ENCODE measurements at places on chromosomes 3 and 15. TPM values are rescaled to one million over a fixed set of nuclear protein-coding genes. Genes with fewer than 3 reads are reported as not detected.

The CAND2 gene
- 3.8 TPM for total RNA-seq

- H3K4me3 ChIP-seq = no peak overlapping the region
- H3K27me3 ChIP-seq = no peaks in the 10 kb centered on the region
- H3K36me3 ChIP-seq = no peaks in the 10 kb centered on the region
- no peak overlapping the region for H3K27ac ChIP-seq
- H3K4me1 ChIP-seq = peaks cover 34% of the 10 kb centered on the region
- peak; percentile 63 for DNase-seq
These were observed 53.9 kb downstream of the TMOD3 start for GRCh38 chr15:51883271-51883837.

GRCh38 chr15:87294854-87295253 lies 961.7 kb downstream of the NTRK3 start:
- DNase-seq = no peak
- H3K4me3 ChIP-seq = no peak overlapping the region
- H3K27ac ChIP-seq = no peak overlapping the region
- H3K36me3 ChIP-seq = no peaks in the 10 kb centered on the region
- H3K4me1 ChIP-seq = no peaks in the 10 kb centered on the region

DNA sequence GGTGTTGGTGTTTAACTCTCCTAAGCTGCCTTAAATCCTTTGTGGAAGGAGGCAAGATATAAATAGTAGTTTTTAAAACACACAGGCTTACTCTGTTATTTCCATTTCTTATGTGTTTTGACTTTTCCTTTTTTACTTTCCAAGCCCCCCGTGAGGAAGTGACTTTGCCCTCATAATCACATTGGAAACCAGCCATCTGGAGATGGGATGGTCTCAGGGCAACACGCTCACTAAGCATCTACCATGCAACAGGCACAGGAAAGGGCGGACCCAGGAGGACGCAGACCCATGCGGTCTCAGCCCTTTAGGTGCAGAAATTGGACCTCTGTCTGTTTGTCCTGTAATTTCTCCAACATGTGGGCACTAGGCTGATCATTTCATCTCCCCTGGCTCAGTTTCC lies 115.7 kb downstream of the PDZRN3 start:
- no peak overlapping the region for H3K27ac ChIP-seq
- H3K36me3 ChIP-seq = no peaks in the 10 kb centered on the region
- peaks cover 8% of the 10 kb centered on the region for H3K4me1 ChIP-seq

GRCh38 chr3:153029350-153029749 lies 132.7 kb upstream of the RAP2B start:
- H3K4me1 ChIP-seq = peaks cover 4% of the 10 kb centered on the region
- H3K36me3 ChIP-seq = no peaks in the 10 kb centered on the region
- H3K4me3 ChIP-seq = no peak overlapping the region
